ENCODE measurements at places on chromosomes 1 and 21.
A peak's percentile ranks its signal among the peaks of the same experiment; 100 is the strongest.

- no peak for DNase-seq
These were observed 3.4 kb upstream of the PCSK9 start for GRCh38 chr1:55035904-55036303.

GRCh38 chr1:223556414-223557129, 108.9 kb downstream of the CAPN8 start:
- no peak for DNase-seq

GRCh38 chr1:64848803-64849202, 103.9 kb downstream of the RAVER2 start:
- DNase-seq = no peak

GRCh38 chr21:15034126-15034853, 30.5 kb downstream of the NRIP1 start:
- no peak for DNase-seq

- DNase-seq = no peak
These were observed 670.7 kb upstream of the CXADR start for GRCh38 chr21:16841975-16842695.

DNA sequence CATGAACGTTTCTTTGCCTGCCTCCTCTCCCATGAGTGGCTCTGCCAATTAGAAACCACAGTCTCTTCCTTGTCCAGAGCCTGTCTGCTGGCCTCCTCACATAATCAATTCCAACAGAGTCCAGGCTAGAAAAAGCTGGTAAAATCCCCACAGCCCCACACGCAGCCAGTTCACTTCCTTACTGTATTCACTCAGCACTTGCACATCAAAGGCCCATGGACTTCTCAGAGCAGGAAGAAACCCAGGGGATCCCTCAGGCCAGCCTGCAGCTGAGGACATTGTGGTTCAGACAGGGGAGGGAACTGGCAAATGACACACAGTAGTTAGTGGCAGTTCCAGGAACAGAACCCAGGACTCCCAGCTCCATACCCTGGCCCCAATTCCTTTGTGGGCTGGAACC, 171.6 kb upstream of the EDN2 start:
- no peak for DNase-seq

DNA sequence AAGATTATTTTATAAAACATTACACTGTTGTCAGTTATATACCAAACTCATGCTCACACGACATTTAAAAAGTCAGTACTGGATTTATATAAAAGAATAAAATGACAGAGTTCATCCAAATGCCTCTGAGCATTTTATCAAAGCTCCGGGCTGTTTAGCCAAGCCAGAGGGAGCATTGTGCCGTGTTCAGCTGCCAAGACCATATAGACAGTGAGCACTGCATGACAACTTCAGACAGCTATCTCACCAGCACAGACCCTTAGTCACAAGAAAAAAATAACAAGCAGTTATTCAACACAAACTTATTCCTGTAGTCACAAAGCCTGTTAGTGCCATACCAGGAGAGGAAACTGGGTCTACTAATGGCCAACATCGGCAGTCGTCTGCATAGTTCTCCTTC, 88.0 kb upstream of the PBX1 start:
- no peak for DNase-seq

GRCh38 chr1:234597894-234598293, 12.1 kb downstream of the IRF2BP2 start:
- DNase-seq = no peak

- DNase-seq = no peak
These were observed 79.6 kb upstream of the ZC3H12A start for GRCh38 chr1:37394574-37395464.

GRCh38 chr1:91645031-91645430, 144.4 kb downstream of the CDC7 start:
- no peak for DNase-seq

- DNase-seq = no peak
These were observed 455.1 kb upstream of the ZP4 start for GRCh38 chr1:238345837-238346236.

GRCh38 chr21:27526451-27526850, 559.6 kb upstream of the ADAMTS5 start:
- no peak for DNase-seq

GRCh38 chr1:159076438-159077119, at the start of gene AIM2:
Gene AIM2, minus strand, starts transcription at chr1:159076766. Its CDS starts 3,267 bp downstream, at chr1:159073499.
- peak; percentile 29 for DNase-seq

DNA sequence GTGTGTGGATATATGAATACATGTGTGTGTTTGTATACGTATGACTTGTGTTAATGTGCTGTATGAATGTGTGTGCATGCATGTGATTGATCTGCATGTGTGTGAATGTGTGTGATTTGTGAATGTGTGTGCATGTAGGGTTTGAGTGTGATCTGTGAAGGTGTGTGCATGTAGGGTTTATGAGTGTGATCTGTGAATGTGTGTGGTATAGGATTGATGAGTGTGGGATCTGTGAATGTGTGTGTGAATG, 88.2 kb downstream of the STUM start:
- DNase-seq = no peak

- DNase-seq = no peak
These were observed 26.1 kb upstream of the UMODL1 start for GRCh38 chr21:42044871-42045495.

GRCh38 chr1:112697781-112698201, 9.1 kb downstream of the RHOC start:
- no peak for DNase-seq

GRCh38 chr1:183983371-183984105, 54.0 kb downstream of the COLGALT2 start:
- no peak for DNase-seq

DNA sequence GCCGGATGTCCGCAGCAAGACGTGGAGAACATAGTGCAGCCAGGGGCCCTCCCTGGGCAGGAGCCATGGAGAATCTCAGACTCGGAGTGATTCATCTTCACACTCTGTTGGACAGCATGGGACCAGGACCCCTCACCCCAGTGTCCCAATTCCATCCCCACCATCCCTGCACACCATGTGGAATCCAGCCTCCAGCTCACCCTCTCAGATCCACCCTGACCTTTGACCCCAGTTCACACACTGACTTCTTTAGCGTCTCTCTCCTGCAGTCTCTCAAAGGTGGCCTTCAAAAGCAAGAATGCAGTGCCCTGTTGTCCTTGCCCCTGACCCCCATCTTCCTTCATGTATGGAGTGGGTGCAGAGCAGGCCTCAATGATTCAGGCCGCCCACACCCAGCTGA, 2.1 kb upstream of the TNNI1 start:
- DNase-seq = no peak

- DNase-seq = no peak
These were observed 485.5 kb downstream of the PTPRC start for GRCh38 chr1:199124351-199124750.

GRCh38 chr1:160428655-160429054, 28.3 kb downstream of the VANGL2 start:
- DNase-seq = peak; percentile 13

GRCh38 chr1:181711820-181712219, 228.5 kb downstream of the CACNA1E start:
- no peak for DNase-seq

DNA sequence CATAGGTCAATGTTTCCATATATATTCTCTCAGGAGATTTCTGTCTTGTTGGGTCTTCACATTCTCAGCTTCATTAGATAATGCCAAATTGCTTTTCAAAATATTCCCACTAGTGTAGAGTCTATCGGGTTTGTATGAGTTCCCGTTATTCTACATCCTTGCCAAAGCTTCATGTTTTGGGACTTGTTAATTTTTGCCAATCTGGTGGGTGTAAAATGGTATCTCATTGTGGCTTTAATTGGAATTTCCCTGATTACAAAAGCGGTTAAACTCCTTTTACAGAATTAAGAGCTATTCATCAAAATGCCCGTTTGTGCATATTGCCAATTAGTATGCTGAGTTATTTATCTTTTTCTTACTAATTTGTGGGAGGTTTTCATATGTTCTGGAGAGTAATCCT, 708.4 kb upstream of the ADAMTS5 start:
- DNase-seq = no peak

GRCh38 chr1:32100807-32101708, 6.8 kb upstream of the KPNA6 start:
- DNase-seq = no peak

DNA sequence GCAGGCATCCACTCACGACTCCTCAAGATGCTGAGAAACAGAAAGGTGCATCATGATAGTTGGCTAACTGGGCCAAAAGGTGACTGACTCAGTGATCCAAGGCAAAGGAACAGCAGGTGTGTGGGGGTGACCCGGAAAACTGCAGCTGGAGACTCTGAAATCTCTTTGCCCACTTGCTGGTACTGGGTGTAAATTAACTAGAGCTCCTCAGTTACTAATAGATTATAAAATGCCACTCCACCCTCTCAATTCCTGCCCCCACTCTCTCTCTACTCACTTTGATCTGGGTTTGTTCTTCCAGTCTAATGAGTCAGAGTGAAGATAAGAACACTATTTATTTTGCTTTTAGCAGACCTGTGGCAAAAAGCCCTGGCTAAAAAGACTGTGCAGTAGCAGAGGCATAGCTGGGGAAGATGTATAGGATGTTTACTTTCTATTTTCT, 7.2 kb upstream of the PIGC start:
- DNase-seq = no peak

DNA sequence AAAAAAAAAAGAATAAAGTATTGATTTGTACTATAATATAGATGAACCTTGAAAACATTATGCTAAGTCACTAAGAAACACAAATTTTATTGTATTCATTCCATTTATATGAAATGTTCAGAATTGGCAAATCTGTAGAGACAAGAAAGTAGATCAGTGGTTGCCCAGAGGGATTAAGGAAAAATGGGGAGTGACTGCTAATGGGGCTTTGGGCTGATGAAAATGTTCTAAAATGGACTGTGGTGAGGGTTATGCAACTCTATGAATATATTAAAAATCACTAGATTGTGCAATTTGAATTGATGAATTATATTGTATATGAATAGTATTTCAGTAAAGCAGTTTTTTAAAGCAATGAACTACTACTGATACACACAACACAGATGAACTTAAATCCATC, 10.0 kb downstream of the GDAP2 start:
- DNase-seq = no peak

GRCh38 chr1:119440721-119441307, 25.9 kb downstream of the HSD3B2 start:
- no peak for DNase-seq

DNA sequence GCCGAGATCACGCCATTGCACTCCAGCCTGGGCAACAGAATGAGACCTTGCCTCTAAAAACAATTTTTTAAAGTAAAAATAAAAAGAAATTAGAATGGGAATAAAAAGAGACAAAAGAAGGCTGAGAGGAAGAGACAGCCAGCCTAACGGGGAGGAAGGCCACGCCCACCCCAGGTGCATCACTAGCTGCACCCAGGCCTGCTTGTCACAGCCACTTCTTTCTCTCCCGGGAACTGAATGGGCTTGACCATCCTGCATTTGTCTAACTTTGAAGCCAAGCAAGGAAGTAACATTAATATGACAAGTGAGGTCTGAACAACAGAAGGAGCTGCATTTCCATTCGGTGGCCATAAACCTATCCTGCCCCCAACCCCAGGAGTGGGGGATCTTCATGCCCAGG, 20.8 kb upstream of the EFNA1 start:
- no peak for DNase-seq

- DNase-seq = no peak
These were observed 85.2 kb downstream of the TRIM11 start for GRCh38 chr1:228321435-228321834.

GRCh38 chr1:92882819-92883218, 51.0 kb downstream of the RPL5 start:
- peak; percentile 10 for DNase-seq

- DNase-seq = no peak
These were observed 40.8 kb upstream of the LRRC3 start for GRCh38 chr21:44414291-44415072.

DNA sequence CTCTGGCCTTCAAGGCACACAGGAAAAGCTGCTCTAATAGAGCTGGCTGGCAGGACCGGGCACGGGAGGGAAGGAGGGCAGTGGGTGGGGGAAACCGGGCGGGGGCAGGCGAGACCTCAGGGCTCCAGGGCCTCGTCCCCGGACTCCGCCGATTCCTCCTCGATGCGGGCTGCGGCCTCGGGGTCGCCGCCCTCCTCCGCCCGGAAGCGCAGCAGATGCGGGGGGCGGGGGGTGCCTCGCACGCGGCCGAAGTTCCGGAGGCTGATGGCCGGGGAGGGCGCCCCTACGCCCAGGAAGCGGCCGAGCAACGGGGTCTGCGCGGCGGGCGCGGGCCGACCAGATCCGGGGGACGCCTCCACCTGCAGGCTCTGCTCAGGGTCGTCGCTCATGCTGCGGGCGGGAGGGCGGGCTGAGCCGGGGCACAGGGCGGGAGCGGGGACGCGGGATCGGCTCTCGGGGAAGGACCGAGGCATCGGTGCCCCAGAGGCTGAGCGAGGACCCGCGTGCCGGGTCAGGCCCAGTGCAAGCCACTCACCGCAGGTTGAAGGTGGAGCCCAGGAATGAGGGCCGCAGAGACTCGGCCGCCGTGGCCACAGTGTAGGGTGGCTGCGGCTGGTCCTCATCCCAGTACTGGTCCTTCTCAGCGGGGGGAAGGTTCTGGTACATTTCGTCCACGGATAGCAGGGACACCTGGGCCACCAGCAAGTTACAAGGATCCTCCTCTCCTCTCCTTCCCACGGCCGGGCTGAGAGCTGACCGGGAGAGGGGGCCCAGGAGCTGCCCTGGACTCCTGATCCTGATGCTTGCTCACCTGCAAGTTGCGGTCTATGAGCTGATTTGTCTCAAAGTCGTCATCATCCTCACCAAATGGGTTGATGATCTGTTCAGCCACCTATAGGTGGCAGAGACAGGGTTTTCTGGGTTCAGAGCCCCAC, 3.6 kb downstream of the BEST4 start:
- DNase-seq = no peak

GRCh38 chr1:30511991-30512913, 211.1 kb downstream of the MATN1 start:
- DNase-seq = no peak

GRCh38 chr1:40341491-40342380, 24.6 kb upstream of the COL9A2 start:
- DNase-seq = no peak

GRCh38 chr1:62784509-62785365, 805 bp downstream of the ATG4C start:
- no peak for DNase-seq

- DNase-seq = no peak
These were observed 10.2 kb upstream of the NKAIN1 start for GRCh38 chr1:31249854-31250253.

DNA sequence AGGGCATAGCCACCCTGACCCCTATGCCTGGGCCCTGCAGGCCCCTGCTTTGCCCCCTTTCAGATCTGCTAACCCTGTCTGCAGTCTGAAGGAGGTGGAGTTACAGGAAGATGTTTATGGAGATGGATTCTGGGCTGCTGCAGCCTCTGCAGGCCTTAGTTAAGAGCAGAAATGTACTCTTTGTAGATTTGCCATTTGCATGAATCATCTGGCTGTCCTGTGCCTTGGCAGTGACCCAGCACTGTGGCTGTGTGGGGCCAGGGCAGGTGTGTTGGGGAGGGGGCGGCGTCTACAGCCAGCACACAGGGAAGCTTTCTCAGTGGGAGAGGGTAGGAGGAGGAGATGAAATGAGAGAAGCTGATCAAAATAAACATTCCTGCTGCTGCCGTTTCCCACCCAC, 867.3 kb downstream of the PLA2G4A start:
- DNase-seq = no peak

- DNase-seq = no peak
These were observed 9.6 kb downstream of the CLDN14 start for GRCh38 chr21:36470294-36470693.
